ENCODE measurements at places on chromosomes 12 and 14.

DNA sequence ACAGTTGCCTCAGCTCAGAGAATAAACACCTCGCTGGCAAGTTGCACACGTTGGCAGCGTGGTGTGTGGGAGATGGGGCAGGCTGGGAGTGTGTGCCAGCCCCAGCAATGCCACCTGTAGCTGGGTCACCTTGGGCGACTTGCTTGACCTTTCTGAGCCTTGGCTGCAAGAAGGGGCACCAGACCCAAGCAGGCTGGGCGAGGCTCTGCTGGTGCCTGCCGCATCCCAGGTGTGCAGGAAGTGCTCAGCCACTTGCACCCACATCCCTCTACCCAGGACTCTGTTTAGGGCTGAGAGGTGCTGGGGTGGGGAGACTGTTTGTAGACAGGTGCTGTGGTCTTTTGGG is 629 bp downstream of the FAM181A start:
- no peak for DNase-seq

DNA sequence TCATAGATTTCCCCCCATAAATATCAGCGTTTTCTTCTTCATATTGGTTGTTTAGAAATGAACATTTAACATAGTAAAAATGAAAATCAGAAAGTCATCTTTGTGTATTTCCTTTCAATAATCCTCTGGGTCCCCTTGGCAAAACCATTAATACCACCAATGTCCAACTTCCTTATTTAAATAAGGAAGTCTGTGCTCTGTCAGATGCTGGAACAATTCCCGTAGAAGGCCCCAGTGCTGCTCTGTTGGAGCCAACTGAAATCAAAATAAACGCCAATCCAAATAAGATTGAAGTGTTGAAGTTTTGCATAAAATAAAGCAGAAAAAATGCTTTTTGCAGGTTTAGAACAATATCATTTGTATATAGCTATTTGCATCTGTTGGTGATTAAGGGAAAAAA is 93.1 kb downstream of the PPM1H start:
- no peak for DNase-seq

DNA sequence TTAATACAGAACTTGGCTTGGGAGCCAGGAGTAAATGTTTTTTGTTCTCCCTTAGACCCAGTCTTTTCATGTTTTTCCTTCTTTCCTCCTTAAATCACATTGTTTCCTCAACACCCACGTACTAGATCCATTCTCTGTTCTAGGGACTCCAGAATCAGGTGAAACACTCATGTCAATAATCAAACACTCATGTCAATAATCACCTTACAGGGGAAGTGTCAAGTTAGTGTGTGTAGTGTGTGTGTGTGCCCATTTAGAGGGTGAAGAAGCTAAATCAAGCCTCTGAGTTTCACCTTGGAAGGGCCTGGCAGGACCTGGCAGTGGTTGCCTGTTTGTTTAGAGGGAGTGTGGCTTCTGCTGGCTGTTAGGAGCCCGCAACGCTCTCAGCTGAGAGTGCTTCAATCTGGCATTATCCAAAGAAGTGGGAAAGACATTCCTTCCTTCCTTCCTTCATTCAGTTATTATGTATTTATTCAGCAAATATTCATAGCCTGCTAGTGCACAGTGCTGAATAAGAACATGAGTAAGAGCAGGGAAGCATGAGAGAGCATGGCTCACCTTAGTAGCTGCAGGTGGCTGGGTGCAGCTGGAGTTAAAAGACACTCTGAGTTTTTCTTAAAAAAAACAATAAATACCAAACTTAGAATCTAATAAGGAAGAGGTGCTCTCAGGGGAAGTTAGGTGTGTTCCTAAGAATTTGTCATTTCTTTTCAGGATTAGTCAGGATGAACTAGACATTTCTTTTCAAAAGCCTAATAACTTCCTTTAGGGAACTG is 17.6 kb upstream of the EID3 start:
- no peak for DNase-seq

DNA sequence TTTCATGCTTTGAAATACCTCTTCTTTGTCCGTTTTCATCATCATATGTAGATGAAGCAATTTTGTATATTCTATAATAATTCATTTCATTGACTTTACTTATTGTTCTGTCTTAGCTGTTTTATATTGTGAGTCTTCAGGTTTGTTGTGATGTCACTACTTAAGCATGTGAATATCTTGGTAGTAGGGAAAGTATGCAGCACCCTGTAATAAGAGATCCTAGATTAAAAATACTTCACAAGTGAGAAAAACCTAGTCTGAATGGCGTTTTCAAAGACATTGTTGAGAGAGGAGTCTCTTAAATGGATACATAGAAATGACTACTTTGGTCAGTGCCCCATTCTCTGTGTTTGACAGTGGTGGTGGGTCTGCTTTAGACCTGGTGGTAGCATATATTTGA is 61.4 kb downstream of the SLC16A7 start:
- no peak for DNase-seq

GRCh38 chr12:60042835-60043234 is 447.0 kb downstream of the SLC16A7 start:
- no peak for DNase-seq

GRCh38 chr12:2548081-2548480 is 246.7 kb upstream of the FKBP4 start:
- DNase-seq, result no peak

GRCh38 chr12:90909069-90909770 is 45.8 kb downstream of the CCER1 start:
- DNase-seq, result peak; percentile 8

GRCh38 chr14:65228436-65228835 is 126.1 kb upstream of the MAX start:
- DNase-seq, result no peak

DNA sequence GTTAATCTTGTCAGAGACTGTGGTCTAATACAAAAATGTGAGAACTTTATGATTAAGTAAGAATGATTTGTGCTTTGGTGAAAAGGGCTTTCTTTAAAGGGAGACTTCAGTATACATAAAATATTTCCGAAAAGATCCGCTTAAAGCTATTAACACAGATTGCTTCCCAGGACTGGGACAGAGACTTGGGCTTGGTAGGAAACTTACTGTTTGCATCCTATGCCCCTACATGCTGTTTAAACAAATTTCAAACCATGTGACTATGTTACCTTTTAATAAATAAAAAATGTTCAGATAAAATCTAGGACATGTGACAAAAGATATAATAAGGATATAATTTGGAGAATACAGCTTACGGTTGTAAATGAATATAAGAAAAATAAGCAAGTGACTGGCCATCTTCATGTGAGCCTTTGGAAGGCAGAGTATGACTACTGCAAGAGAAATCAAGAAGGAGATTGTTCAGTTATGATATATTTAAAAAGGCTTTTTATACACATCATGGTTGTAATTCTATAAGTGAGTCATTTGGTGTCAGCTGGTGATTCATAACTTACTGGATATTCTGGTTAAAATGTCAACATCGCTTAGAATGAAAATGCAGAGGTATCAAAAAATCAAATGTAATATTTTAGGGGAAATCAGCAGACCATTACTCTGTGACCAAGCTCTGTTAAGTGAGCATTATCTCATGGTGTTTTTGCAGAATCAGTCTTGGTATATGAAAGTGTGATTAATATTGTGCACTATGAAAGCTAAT is 234.7 kb upstream of the E2F7 start:
- no peak for DNase-seq

DNA sequence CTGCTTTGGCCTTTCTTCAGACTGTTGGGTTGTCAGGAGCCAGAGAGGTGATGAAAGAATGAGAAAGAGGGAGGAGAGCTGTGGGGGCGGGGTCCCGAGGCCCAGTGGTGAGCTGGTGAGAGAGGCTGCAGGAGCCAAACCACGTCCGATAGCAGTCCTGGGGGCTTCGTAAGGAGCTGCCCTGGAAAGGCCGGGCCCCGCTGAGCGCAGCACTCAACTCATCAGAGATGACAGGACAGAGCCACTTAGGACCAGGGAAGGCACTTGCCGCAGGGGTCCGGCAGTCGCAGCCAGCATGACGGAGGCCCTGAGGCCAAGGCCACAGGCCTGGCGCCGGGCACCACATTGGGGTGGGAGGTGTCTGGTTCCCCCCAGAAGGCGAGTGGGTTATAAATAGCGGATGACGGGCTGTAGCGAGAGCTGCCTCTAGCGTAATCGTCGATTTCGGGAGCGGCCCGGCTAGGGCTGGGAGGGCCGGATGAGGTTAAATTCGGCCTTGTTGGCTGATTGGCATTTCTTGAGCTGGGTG is 179.0 kb downstream of the TSPAN9 start:
- DNase-seq, result no peak

DNA sequence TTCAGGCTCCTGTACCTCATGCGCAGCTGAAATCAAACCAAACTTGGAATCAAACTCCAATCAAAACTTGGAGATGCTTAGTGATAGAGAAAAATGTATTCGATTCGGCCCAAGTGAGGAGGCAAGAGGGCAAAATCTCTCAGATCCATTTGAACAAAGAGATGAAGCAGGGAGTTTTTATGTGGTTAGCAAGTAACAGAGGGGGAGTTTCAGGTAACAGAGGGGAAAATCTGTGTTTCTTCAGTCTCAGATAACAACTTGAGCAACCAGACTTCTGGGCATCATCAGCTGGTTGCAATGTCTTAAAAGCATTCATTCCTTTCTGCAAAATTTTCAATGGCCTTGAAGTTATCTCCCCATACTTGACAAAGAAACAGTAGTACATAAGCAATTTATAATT is 245.1 kb upstream of the AVPR1A start:
- DNase-seq, result no peak

DNA sequence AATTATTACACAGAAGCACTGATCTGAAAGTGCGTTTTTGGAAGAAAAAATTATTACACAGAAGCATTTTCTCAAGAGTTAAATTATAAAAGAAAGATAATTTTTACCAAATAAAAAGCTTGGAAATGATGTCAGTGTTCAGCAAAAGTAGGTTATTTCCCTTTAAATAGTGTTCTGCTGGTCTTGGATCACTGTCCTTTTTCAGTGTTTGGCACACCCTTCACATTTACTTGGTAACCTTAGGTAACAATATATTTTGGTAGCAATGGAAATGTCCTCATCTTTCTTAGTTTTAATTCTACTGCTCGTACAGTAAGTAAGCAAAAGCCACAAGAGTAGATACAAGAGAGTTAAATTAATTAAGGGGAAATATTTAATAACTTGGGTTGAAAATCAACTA is 40.3 kb downstream of the FERMT2 start:
- peak; percentile 26 for DNase-seq

GRCh38 chr12:57853864-57854556 is 7.5 kb upstream of the CTDSP2 start:
- no peak for DNase-seq

DNA sequence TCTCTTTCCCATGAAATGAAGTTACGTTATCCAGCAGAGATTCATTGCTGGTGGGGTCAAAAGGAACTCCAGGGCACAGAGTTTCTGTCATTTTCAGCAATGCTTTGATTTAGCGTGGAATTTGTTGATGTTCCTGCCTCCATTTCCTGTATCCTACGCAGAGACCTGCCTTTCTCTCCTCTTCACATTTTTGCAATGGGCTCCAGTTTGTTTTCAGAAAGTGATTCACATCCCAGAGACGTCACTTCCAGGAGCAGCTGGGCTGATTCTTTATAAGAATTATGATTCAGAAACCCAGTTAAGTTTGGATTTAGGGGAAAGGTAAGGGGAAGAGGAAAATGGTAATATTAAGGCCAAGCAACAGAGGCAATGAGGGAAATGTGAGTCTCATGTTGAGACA is 11.6 kb downstream of the RNASE10 start:
- no peak for DNase-seq

GRCh38 chr14:58109744-58110143 is 42.3 kb downstream of the ARMH4 start:
- no peak for DNase-seq

DNA sequence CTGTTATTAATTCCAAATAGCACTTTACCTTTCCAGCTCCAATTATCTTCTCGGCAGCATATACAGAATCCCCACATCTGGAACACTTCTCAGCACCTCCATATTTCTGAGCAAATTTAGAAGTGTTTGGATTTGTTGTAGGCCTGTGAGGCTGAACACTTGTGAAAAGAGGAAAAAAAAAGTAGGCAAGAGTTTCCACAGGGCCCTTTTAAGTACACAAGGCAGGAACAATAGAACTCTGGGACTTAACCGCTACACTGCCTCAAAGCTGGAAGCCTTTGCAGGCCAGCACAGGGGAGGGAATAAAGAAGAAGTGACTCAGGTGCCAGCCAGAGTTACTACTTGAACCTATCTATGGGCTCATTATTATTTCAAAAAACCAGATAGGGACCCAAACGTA is 18.6 kb downstream of the CSRP2 start:
- DNase-seq, result no peak

- no peak for DNase-seq
These were observed 45.2 kb downstream of the DEGS2 start for GRCh38 chr14:100114109-100114765.

DNA sequence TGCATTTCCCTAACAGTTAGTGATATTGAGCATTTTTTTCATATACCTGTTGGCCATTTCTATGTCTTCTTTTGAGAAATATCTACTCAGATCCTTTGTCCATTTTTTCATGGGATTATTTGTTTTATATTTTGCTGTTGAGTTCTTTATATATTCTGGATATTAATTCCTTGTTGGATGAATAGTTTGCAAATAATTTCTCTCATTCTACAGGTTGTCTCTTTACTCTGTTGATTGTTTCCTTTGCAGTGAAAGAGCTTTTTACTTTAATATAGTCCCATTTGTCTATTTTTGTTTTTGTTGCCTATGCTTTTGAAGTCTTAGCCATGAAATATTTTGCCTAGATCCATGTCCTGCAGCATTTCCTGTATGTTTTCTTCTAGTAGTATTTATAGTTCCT is 11.5 kb upstream of the SLC4A8 start:
- DNase-seq, result no peak

GRCh38 chr12:1661553-1662335 is 29.1 kb upstream of the ADIPOR2 start:
- peak; percentile 86 for DNase-seq

DNA sequence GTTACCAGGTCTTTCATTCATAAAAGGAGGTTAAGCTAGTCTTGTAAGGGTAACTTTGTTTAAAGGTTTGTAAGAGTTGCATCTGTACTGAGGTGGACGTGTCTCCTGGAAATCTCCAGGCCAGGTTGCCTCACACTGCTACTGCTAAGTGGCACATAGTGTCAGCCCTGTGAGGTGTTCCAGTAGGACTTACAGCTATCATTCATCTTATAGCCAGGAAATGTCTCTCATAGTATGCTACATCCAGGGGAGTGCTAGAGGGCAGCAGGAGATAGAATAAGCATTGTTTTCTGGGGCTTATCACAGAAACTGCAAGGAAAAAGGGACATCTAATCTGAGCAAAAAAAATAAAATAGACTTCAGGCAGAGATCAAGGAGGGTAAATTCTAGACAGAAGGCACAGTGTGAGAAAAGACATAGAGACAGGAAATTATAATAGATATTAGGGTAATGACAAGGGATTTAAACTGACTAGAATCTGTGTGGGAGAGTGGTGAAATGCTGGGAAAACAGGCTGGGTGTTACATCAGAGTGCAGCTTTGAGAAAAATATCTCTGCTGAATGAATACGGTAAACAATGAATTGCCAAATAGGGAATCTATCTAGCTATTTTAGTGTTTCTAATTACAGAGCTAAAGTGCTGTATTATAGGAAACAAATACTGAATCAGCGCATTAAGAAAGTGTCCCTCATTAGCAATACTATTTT is 205.1 kb upstream of the ABCD2 start:
- DNase-seq, result no peak

Measured in hindlimb muscle (tissue), 1 donor.